Dorsolateral prefrontal cortex (tissue), 122 donors: ENCODE measurements at places on chromosomes 5 and 9.

DNA sequence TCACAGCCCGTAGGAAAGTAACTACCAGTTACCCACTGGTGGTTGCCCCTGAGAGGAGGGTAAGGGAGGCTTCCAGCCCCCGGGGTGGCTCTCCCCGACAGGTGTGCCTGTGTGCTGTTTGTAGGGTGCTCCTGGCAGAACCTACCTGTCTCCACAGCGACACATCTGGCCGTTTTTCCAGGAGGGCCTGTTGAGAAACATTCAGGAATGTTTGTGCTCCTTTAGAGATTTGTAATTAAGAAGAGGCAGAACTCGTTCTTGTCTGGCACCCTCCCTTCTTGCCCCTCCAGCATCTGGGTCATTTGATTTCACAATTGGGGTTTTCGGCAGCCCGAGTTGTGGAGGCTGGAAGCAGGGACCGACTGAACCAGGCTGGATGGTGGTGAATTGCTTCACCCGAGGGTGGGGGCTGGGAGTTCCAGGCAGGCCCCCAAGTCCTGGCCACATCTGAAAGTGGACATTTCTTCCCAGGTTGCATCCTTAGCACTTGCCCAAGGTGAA is 74.2 kb downstream of the WWC1 start:
- peak; percentile 47 for DNase-seq

GRCh38 chr9:98778711-98779530 is 17.4 kb downstream of the ANKS6 start:
- DNase-seq = no peak

- DNase-seq = no peak
These were observed 73.3 kb downstream of the FREM1 start for GRCh38 chr9:14836885-14837284.

DNA sequence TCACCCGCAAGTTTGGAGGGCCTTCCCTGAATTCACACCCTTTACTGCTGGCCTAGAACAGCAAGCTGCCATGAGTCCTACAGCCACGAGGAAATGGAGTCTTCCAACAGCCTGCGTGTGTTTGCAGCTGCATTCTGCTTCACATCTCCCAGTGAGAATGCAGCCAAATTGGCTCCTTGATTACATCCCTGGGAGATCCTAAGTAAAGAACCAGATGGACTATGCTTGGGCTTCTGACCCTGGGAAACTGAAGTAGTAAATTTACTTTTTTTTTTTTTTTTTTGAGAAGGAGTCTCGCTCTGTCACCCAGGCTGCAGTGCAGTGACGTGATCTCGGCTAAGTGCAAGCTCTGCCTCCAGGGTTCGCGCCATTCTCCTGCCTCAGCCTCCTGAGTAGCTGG is 617.0 kb upstream of the CDH18 start:
- DNase-seq = no peak

- no peak for DNase-seq
These were observed 24.6 kb downstream of the NR2F1 start for GRCh38 chr5:93607367-93608258.

DNA sequence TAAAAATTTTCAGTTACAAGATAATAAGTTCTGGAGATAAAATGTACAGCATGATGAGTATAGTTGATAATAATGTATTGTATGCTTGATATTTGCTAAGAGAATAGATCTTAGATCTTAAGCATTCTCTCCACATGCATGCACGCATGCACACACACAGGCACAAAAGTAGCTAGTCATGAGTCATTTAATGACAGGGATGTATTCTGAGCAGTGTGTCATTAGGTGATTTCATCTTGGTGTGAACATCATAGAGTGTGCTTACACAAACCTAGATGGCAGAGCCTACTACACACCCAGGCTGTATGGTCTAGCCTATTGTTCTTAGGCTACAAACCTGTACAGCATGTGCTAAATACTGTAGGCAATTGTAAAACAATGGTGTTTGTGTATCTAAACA is 124.2 kb downstream of the PTTG1 start:
- DNase-seq = no peak

DNA sequence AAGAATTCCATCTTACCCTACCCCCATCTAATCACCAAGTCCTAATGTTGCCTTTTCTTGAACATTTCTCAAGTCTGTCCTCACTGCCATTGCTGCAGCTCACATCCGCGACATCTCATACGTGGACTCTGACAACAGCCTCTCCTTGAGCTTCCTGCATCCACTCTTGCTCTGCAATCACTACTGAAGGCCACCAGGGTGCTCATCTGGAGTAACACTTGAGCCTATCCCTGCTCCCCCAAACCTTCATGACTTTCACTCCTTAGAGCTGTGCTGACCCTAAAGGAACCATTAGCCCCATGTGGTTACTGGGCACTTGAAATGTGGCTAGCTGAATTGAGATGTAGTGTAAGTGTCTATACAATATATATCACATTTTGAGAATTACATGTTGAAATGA is 46.4 kb upstream of the CTXN3 start:
- no peak for DNase-seq

- no peak for DNase-seq
These were observed 75.9 kb downstream of the RAD23B start for GRCh38 chr9:107358986-107359385.

- no peak for DNase-seq
These were observed 624.2 kb downstream of the MTRR start for GRCh38 chr5:8493176-8493575.

- no peak for DNase-seq
These were observed 104.1 kb downstream of the STRBP start for GRCh38 chr9:123164285-123164684.

DNA sequence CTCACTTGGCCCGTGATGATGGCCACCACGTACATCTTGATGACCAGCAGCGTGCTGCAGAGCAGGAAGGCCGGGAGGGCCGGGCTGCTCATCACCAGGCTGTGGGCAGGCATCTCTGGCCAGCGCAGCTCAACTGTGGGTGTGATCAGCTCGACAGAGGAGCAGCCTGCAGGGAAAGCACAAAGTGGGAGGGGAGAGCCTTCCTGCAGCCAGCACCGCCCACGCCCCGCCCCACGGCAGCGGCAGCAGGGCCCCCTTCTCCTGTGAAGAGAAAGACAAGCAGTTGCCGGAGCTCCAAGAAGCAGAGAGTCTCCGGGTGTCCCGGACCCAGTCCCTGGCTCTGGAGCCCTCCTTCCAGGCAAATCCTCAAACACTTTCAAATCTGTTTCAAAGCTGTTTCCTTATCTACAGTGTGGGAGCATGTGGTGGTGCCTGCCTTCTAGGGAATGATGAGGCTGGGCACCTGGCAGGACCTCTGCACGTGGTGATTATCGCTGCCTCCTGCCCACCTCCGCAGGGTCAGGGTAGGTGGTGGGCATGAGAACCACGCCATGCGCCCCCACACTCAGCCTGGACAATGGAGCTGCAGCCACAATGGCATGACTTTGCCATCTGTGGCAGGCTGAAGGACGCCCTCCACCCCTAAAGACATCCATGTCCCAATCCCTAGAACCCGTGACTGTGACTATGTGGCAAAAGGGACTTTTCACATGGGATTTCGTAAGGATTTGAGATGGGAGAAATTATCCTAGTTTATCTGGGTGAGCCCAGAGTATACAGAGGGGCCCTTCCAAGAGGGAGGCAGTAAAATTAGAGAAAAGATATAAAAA is at the start of gene PTGES:
PTGES (minus strand) TSS at position 143 of the 830 bp plus-strand sequence; CDS start at position 113, 30 bp downstream.
- DNase-seq = peak; percentile 74

DNA sequence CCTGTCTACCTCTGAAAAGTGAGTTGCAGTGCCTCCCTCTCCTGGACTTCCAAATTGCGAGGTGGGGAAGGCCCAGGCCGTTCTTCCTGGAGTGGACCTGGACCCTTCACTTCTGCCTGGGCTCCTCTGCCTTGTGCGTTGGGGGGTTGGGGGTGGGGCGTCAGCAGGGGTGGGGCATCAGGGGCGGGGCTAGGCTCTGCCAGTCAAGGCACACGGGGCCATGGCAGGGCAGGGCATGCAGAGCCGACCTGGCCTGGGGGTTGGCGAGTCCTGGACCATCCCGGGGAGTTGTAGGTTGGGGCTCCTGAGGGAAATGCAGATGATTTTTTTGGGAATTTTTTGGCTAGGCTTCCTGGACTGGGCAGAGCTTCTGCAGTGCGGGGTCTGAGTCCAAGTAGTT is 87.1 kb downstream of the EHMT1 start:
- DNase-seq = no peak

DNA sequence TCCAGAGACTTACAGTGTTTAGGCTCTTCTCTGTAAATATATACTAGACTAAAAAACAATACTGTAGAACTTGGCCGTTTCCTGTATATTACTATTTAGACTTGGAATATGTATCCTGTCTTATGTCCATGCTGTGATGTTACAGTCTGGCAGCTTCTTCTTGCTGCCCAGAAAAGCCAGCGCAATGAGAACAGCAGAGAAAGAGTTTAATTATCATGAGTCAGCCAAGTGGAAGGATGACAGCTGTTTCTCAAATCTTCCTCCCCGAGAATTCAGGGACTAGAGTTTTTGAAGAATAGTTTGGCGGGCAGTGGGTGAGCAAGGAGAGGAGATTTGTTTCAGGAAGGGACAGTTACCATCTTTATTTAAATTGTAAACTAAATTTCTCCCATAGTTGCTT is 37.5 kb downstream of the NAA35 start:
- DNase-seq = no peak

- no peak for DNase-seq
These were observed 472.0 kb upstream of the WWC1 start for GRCh38 chr5:167819406-167819805.

DNA sequence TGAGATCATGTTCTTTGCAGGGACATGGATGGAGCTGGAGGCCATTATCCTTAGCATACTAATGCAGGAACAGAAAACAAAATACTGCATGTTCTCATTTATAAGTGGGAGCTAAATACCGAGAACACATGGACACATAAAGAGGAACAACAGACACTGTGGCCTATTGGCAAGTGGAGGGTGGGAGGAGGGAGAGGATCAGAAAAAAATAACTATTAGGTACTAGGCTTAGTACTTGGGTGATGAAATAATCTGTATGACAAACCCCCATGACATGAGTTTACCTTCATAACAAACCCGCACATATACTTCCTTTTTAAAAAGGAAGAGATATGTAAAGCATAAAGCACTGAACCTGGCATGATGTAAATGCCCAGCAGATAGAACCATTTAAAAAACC is 99.0 kb downstream of the MEGF10 start:
- no peak for DNase-seq

DNA sequence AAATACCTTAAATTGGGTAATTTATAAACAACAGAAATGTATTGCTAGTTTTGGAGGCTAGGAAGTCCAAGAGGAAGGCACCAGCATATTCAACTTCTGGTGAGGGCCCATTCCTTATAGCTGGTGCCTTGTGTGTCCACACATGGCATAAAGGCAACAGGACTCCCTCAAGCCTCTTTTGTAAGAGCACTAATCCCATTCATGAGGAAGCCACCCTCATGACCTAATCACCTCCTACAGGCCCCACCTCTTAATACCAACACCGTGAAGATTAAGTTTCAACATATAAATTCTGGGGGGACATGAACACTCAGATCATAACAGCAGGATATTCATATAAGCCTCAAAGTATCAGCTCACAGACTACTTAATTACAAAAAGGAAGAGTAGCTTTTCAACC is 4.0 kb upstream of the PLAC8L1 start:
- no peak for DNase-seq

GRCh38 chr9:91089405-91090129 is 272.2 kb downstream of the AUH start:
- no peak for DNase-seq

DNA sequence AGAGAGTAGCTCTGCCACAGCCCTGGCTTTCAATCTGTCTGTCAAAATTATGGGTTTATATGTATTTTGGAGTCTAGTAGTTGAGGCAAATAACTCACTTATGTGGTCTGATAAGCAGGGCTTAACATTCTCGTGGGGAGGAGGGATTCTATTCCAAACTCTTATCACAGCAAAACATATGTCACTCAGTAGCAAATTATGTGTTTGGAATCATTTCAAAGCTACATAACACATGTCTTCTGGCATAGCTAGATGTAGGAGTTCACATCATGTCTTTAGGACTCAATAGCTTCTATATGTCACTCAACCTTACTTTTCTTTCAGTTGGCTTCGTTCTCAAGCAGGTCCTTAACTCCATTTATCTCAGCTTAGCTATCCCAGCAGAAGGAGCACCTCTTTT is 144.5 kb upstream of the SEMA6A start:
- no peak for DNase-seq

- DNase-seq = no peak
These were observed 895.9 kb downstream of the TLE4 start for GRCh38 chr9:80467632-80468031.

GRCh38 chr5:68419081-68419636 is 203.6 kb downstream of the PIK3R1 start:
- no peak for DNase-seq

GRCh38 chr9:136024696-136025316 is 63.6 kb upstream of the UBAC1 start:
- DNase-seq = peak; percentile 21

GRCh38 chr9:131839281-131840084 is 99.6 kb upstream of the RAPGEF1 start:
- DNase-seq = peak; percentile 28

DNA sequence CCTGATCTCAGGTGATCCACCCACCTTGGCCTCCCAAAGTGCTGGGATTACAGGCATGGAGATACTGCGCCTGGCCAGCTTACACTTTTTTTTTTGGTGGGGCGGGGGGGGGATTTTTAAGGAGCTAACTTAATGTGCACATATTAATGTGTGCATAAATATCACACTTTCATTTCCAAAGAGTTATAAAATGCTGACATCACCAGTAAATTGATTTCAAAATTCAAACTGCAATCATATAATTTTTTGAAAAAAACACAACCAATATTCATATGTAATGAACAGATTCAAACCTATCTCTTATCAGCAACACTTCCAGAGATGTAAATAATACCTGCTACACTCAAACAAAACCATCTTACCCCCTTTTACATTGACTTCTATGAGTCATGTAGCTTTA is 1006.6 kb upstream of the DMAC1 start:
- no peak for DNase-seq

DNA sequence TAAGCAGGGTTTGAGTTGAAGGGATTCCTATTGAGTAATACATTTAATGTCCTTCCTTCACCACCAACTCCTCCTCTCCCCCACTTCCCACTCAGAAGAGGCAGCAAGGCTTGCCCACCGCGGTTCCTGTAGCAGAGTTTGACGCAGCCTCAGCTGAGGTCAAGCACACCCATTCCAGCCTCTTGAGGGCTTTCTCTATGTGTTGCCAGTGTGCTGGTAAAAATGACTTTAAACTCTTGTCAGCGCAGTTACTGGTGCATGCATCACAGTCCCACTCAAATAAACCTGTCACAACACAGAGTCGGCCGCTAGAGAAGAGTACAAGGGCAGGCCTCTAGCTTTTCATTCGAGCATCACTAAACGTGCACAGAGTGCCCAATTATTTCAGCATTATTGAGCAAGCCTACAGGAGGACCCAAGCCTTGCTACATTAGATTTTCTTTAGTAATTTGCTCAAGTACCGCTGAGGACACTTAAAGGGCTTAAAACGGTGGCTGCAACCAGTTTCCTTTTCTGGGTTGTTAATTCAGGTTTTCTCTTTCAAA is 79.6 kb downstream of the TLE4 start:
- DNase-seq = no peak

DNA sequence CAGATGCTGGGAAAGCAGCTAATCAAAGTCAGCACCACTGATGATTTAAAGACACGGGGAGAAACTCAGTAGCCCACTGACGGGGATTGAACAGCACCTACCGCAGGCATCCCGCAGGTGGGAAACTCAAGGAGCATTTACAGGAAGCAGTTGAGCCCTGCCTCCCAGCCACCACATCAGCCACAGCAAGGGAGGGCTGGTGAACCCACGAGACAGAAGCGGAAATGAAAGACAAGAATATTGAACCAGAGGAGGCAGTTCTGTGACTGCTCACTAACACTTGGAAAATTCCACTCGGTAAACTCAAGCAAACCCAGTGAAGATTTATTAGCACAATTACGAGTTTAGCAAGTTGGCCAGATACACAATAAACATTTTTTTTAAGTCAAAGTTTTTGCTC is 10.6 kb upstream of the FAM163B start:
- no peak for DNase-seq
